ENCODE measurements at places on chromosomes 5 and 9.

- DNase-seq, result no peak
Observed at GRCh38 chr5:116738239-116738614, 163.6 kb upstream of the SEMA6A start.

DNA sequence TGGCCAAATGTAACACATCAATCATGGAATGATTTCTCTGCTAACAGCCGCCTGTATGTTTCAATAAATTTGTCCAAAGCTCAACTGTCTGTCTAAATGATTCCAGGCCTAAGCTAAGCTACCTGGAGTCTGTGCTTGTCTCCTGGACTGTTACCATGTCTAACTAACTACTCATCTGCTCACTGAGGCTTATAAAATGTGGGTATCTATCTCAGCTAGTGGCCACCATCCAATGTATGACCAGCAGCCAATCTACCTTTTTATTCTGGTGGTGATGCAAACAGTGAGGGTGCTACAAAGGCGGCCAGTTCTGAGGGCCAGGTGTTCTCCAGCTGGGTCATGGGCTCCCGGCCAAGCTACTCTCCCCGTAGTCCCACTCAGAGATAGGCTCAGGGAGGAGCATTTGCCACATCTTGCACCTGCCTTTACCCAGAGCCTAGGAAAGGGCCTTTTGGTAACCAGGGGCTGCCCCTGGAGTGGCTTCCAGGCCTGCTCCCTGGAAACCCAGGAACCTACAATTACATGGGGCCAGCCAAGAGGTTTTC lies 59.1 kb downstream of the PFDN1 start:
- no peak for DNase-seq

GRCh38 chr9:37974506-37975173 lies 70.7 kb upstream of the SLC25A51 start:
- no peak for DNase-seq

- DNase-seq, result no peak
Observed at GRCh38 chr5:127370631-127371030, 80.0 kb downstream of the MEGF10 start.

GRCh38 chr9:96156171-96156974 lies 145.6 kb downstream of the HSD17B3 start:
- DNase-seq, result no peak

GRCh38 chr9:136775191-136775590 lies 10.9 kb upstream of the LCN15 start:
- no peak for DNase-seq

DNA sequence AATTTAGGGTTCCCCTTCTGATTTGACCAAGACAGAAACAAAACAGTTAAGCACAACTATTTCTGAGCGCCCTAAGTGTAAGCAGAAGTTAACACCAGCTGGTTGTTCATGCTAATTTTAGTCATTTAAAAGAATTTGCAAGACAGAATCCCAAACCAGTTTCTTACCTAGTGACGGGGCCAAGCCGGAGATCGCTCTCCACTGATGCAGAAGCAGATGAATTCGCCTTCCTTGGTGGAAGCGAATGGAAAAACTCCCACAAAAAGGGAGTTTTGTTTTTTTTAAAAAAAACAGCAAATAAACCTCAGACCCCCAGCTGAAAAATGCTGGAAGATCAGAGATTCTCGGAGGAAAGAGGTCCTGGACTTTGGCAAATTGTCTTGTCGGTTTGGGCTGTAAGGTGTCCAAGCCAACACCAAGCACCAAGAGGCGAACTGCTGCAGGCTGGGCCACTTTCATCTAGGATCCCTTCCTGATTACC lies 47.4 kb upstream of the GLDC start:
- DNase-seq, result no peak

- DNase-seq, result no peak
Observed at GRCh38 chr9:4714266-4715016, 26.6 kb downstream of the AK3 start.

- no peak for DNase-seq
Observed at GRCh38 chr9:136211441-136212344, 6.8 kb upstream of the LHX3 start.

- DNase-seq, result no peak
Observed at GRCh38 chr9:8346296-8346695, 546.7 kb upstream of the DMAC1 start.

DNA sequence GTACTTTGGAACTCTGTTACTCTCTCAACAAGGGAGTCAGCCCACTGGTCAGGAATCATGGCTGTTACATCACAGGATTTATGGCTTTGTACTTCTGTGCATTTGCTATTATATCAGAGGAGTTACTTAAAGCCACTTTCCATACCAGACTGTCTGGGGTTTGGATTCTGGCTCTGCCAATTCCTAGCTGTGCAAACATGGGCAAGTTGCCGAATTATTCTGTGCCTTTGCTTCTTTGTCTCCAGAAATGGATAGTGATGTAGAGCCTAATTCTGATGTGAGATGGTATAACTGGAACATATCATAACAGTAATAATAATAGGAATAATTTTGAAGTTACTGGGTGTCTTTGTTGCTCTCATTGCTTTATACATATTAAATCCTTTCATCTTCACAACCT lies 1047.3 kb upstream of the SEMA6A start:
- no peak for DNase-seq

DNA sequence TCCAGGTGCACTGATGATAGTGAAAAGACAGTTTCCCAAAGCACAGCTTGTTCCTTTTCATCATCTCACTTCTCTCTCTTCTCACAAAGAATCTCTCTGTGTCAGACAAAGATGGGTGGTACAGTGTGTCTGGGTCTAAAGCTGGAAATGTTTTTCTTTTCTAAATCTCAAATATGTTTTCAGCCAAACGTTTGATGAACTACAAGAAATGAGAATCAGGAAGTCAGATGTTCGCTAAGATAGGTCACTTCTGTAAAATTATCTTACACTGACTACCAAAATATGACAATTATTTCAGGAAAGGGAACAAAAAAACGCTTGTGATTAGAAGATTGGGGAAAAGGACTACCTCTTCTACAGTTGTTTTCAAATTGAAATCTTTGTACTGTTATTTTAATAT lies 708.8 kb downstream of the PTPRD start:
- DNase-seq, result no peak

GRCh38 chr9:127303830-127304229 lies 39.3 kb downstream of the GARNL3 start:
- DNase-seq, result no peak

DNA sequence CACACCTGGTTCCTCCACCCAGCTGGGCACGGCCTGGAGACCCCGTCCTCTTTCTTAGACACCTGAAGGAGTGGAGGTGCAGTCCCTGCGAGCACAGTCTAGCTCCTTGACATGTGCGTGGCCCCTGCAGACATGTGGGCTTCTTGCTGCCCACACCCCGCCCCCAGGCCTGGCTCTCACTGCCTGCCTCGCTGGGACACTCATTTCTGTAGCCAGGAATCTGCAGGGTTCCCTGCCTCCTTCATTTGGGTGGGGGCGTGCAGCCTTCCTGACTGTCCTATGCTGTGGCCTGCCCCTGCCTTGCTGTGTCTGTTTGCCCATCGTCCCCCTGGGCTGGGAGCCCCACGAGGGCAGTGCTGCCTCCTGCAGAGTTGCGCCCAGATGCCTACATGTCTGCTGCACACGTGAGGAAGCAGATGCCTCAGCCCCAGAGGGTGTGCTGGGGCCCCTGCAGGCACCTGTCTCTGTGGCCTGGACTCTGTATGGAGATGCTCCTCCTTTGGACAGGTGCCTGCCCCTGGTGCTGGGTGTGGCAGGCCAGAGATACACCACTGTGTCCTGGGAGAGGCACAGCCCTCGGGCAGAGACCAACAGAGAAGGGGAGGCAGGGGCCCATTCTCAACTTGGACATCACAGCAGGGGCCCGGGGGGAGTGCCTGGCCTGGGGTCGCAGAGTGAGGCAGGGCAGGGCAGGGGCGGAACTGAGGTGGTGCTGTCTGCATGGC lies 22.6 kb downstream of the FLT4 start:
- no peak for DNase-seq

- no peak for DNase-seq
Observed at GRCh38 chr5:107364443-107365319, 306.1 kb downstream of the EFNA5 start.

GRCh38 chr5:151461312-151461711 lies 13.9 kb downstream of the SLC36A1 start:
- no peak for DNase-seq

DNA sequence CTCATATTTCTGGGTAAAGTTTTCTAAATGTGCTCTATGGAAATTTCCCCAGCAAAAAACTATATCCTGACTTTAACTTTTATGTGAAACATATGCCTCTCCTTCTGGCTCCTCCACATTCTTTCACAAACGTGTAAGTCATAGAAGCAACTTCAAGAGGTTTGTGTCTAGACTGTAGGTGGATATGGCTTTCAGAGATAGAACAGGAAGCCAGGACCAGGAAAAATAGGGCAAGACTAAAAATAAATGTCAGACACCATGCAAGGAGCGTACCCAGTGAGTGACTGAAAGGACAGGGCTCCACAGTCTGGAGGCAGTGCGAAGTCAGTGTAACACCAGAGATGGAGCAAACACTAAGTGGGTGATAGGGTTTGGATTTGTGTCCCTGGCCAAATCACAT lies 240.7 kb downstream of the COX7C start:
- no peak for DNase-seq

DNA sequence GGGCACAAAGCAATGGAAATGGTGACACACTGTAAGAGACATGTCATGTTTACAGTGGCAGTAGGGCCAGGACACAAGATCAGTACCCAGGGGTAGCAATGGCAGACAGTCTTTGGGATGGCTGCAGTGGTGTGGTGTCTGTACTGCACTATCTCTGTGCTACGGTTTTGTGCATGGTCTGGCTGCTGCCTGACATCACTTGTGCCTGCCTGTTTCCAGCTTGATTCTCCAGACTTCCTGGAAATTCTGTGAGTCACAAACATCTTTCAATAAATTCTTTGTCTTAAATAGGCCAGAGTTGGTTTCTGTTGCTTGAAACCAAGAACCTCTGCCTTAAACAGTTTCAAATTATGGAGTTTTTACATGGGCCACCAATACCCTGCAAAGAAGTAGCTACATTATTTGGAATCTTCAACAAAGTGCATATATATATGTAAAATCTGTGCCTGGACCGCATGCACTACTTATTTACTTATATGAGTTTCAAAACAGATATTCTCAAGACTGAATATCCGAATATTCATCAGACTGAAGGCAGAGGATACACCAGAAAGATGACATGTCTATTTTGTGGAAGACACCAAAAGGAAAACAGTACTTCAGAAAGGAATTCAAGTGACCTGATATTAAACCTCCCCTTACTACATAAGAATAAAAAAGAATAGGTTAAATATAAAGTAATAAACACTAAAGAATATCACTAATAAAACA lies 188.1 kb downstream of the RFX3 start:
- DNase-seq, result no peak

GRCh38 chr5:88188458-88189132 lies 80.0 kb downstream of the TMEM161B start:
- no peak for DNase-seq

- DNase-seq, result no peak
Observed at GRCh38 chr5:24368115-24368514, 276.7 kb downstream of the CDH10 start.

- DNase-seq, result no peak
Observed at GRCh38 chr9:15370466-15371447, 51.9 kb upstream of the SNAPC3 start.

DNA sequence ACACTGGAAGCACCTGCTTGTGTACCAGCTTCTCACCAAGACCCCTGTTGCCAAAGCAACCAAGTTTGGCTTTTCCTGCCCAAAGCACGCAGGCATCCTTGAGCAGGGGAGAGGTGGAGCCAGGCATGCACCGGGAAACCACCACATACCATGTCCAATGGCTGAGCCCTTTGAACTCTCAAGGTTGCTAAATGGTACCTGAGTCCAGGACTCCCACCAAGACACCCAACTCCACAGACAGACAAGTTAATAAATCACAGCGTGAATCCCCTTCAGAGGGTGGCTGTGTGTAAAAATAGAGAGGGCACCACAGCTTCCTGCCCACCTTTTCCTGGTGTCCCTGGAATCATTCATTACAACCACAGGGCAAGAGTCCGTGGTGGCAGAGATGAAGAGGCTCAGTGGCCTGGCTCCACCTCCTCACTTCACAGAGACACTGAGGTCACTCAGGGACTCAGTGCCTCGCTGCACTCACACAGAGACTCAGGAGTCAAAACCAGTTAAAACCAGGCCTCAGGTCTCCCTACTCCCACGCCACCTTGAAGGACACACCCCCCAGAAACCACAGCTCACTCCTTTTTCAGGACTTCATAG lies 143.7 kb downstream of the C5orf15 start:
- no peak for DNase-seq

DNA sequence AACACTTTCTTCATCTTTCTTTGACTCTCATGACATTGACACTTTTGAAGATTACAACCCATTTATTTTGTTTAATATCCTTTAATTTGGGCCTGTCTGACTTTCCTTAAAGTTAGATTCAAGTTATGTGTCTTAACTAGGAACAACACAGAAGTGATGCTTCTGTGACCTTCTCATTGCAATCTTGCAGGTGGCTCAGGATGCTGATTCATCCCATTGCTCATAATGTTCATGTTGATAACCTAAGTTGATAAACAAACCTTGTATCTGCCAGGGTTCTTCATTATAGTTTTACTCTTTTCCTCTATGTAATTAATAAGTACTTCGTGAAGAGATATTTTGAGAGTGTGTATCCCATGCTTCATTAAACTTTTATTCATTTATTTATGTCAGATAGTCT lies 107.2 kb upstream of the SHB start:
- DNase-seq, result no peak

GRCh38 chr9:95000821-95001220 lies 274.3 kb downstream of the AOPEP start:
- no peak for DNase-seq

DNA sequence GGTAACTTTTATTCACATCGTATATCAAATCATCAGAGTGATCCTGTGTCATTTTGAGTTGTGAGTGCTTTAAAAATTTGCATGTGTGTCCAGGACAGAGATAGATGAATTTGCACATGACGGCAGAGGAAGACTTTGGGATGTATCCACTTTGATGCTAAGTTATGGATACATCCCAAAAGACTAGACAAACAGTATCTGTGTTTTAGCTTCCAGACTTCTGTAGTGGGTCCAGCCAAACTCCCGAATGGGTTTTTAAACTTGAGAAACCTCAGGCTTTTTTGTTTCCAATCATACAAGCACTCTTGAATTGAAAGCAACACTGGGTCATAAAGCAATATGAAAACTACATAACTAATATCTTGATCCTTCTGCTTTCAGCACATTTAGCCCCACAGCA lies 213.8 kb downstream of the C9orf152 start:
- no peak for DNase-seq

DNA sequence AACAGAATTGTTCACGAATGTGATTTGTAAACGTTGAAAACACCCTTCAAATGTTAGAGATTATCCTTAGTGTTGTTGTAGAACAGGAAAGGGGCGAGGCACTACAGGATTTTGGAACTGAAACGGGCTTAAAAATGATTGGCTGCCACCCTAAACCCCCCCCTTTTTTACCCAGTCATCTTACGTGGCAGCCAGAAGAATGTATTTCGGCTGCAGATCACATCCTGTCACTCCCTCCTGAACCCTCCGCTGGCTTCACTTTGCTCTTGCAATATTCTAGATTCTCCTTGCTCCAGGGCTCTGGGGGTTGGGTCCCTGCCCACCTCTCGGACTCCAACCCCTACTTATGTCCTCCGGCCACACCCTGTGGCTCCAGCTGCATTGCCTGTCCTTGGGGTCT lies 13.9 kb upstream of the UNC5A start:
- no peak for DNase-seq

All from activated CD8-positive, alpha-beta memory T cell treated with anti-CD3 and anti-CD28 coated beads for 4 hours (primary cell).